Choroid plexus epithelial cell (primary cell): ENCODE measurements at places on chromosomes 11 and 22.

GRCh38 chr11:350723-351255 lies 18.5 kb upstream of the B4GALNT4 start:
- DNase-seq, result no peak

DNA sequence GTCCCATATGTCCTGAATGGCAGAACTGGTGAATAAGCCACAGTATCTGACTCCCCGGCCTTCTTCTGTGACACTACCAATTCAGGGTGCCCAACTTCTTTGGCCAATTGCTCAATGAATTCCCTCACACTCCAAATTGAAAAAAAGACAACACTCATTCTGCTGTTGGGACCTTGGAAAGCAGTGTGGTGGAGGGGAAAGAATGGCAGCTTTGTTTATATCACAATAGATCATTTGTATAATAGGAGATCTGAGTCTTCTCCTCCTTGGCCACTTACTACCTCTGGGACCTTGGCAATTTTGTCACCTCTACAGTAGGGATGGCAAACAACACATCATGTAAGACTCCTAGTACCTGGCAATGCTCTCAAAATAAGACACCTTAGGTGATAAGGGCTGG lies 64.6 kb downstream of the OPCML start:
- DNase-seq, result no peak

DNA sequence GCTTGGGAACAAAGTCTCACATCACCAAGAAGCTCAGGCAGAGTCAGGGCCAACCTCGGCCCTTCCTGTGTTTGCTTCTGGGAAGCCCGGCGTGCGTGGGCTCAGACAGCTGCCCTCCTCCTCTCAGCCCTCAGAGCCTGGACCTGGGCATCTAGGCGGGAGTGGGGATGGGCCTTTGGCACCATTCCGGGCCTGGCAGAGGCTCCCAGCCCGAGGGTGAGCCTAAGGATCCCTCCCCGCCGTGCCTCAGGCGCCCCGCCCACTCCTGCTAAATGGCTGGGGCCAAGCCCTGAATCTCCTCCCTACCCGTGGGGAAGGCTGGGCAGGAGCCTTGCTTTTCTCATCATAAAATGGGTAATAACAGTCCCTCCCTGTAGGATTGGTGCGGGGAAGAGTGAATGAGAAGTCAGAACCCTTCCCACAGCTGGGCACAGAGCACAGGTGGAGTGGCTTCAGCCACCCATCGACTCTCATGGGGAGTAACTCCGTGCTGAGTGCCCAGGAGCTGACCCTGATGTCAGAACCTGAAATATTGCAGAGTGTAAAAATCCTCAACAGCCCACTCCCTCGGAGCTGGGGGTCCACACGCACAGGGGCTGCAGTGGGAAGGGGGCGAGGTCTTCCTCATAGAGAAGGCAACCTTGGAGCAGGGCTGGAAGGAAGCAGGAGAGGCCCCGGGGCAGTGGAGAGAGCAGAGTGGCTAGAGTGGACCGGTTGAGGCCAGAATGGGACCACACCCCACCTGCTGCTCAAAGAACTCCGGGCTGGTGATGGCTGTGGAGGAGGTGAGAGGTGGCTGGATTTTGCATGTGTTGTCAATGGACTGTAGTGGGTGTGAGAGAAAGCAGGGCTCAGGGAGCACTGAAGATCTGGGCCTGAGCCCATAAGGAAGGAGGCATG lies 18.8 kb upstream of the CDKN1C start:
- no peak for DNase-seq

GRCh38 chr11:45079943-45080719 lies 66.3 kb upstream of the PRDM11 start:
- DNase-seq, result no peak

DNA sequence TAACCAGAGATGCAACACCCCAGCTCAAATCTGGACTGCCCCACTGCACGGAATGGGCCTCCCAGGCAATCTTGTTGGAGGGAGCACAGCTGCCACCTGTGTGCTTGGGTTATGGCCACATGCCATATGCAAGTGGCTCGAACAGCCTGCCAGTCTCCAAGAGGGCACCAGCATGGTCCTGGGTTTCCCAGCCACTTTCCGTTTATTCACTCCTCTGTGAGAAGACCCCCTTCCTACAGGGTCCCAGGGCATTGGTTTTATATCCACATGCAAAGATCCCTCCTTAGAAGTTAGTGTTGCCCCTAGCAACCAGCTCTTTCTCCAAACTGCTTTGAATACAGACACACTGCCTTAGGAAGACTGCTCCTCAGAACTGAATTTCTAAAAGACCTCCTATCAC lies 487.8 kb downstream of the BUD13 start:
- DNase-seq, result no peak

- peak; percentile 20 for DNase-seq
Observed at GRCh38 chr11:123494195-123495050, 64.4 kb downstream of the GRAMD1B start.

- peak; percentile 80 for DNase-seq
Observed at GRCh38 chr11:128463371-128463829, 124.0 kb downstream of the ETS1 start.

- no peak for DNase-seq
Observed at GRCh38 chr22:22854466-22854865, 33.1 kb upstream of the IGLL5 start.

DNA sequence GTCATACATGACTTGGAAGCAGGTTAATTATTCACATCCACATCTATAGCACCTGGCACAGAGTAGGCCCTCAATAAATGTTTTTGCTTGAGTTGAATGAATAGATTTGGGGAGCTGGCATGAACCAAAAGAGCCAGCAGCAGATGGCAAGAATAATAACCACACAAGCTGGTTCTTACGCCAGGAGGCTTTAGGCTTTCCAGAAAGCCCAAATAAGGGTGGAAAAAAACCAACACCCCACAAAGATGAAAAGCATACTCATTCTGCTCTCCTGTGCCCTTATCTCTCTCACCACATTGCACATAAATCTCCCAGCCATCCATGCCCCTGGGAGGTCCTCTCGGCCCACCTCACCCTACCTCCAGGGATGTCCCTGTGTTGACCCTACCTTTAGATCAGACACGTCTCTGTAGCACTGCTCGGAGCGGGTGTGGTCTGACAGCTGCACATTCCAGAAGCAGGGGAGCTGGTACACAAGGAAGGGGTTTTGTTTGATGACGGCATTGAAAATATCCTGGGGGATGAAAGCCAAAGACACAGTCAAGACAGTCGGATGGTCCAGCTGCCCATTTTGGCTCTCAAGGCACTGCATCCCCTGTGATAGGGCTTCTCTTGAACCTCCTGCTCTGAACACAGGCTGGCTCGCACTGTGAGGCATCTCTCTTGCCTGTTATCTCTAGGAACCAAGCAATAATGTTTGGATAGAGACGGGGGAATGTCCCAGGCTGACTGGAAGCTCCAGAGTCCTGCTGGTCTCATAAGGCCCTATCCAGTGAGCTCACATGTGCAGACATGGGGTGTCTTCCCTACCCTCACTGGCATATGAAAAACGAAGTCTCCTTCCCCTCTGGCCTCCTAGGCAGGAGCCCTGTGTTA lies 323.6 kb upstream of the SYN3 start:
- DNase-seq, result no peak

GRCh38 chr11:81007046-81007445 lies 1566.2 kb upstream of the TENM4 start:
- DNase-seq, result peak; percentile 68

DNA sequence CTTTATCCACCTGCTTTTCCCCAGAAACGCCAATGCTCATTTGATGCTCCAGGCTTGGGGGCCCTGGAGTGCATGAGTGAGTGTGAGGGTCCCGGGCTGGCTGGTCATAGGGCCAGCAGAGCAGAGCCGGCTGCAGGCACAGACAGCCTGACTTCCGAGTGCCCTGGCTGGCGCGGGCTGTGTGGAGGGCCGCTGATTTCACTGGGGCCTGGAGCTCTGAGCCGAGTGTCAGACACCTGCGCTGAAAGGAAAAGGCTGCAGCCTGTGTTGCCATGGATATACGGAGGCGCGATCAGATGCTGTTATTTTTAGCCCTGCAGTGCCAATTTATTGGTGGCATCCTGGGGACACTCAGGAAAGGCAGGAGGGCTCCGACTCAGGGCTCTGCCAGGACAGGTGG lies 87.6 kb downstream of the ST3GAL4 start:
- DNase-seq, result no peak

DNA sequence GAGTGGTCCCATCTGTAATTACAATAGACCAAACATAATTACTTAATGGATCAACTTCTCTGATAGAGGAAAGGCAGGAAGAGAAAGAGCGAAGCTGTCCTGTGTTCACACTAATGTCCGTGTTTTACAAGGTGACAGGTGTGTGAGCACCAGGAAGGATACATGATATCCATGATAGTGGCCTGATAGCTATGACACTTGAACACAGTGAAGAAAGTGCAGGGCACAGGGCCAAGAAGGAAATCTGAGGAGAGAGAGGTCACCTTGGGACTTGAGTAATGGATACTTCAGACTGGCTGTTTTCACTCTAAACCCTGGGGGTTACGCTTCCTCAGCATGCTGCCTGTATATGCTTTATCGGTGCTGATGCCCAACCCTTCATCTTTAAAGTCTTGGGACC lies 29.4 kb downstream of the TUB start:
- no peak for DNase-seq
